ENCODE measurements at places on chromosomes 11 and 22.

DNA sequence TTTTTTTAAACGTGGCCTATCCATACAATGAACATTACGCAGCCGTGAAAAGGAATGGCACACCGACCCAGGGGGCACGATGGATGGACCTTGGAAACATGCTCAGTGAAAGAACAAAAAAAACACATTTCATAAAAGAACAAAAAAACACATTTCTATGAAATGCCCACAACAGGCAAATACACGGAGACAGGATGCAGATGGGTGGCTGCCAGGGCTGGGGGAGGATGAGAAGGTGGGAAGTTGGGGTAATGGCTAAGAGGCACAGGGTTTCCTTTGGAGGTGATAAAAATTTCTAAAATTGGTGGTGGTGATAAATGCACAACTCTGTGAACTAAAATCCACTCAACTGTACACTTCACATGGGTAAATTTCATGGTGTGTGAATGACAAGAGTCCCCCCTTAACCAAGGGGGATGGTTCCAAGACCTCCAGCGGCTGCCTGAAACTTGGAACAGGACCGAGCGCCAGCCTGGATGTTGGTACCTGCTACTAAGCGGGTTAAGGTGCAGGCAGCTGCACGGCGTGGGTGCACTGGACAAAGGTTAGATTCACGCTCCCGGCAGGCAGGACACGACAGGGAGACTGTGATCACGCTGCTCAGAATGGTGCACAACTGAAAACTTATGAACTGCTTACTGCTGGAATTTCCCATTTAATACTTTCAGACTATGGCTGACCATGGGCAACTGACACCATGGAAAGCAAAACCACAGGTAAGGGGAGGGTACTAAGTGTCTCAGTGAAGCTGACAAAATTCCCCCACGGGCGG lies 16.5 kb downstream of the BRD1 start:
- no peak for DNase-seq

DNA sequence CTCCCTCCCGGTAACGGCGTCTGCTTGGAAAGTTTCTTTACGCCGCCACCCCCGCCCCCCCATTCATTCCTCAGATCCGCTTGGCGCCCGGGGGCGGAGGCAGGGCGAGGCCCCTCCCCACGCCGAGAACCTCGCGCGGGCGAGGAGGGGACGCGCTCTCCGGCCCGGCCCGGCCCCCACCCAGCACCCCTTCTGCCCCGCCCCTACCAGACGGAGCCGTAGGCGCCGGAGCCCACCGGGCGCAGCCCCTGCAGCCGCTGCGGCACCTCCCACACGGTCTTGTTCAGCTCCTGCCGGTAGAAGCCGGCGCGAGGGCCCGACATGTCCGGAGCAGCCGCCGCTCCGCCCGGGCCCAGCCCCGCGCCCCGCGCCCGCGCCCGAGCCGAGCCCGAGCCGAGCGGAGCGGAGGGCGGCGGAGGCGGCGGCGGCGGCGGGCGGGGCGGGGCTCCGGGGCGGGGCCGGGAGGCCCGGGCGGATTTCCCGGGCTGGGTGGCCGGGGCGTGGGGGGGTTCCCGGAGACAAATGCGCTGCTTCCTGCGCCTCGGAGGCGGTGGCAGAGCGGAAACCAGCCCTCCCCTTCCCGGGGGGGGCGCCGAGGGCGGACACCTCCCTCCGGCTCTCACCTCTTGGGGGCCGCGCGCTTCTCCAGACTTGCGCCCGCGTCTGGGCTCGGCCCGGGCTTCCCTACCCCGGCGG lies at the start of gene MAPK11:
Gene MAPK11 (minus strand): TSS at position 411 of the 696 bp plus-strand sequence. CDS start 88 bp downstream, at position 323.
- DNase-seq: no peak

DNA sequence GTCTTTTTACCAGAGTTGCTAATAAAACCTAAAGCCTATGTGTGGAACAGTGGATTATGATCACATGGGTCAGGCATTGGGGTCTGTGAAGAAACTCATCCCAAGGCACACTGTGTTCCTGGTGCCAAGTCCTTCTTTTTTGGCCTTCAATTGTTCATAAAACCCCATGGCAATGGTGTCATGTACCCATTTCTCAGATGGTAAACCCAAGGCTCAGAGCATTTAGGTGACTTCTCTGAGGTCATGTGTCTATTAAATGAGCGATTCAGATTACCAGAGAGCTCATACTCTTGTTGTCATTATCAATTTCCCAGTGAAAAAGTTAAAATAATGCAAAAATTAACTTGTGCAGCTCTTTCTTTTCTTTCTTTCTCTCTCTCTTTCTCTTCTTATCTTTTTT lies 272.8 kb upstream of the SYN3 start:
- DNase-seq: no peak

GRCh38 chr11:46718155-46719019 lies 626 bp upstream of the F2 start:
- DNase-seq: no peak

DNA sequence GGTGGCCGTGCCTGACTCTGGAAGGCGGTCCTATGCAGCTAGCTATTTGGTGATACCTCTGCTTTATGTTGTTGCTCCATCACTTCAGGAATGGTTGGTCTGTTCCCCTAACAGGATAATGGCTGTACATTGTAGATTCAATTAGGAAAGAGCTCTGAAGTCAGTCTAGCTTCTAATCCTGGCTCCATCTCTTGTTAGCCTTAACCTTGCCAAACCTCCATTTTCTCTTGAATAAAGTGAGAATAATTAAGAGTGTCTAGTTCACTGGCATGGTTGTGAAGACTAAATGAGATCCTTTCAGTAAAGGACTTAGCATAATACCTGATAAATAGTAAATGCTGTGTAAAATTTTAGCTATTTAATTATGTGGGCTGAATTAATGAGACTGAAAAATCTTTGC lies 262.5 kb upstream of the ARHGAP20 start:
- DNase-seq: no peak

DNA sequence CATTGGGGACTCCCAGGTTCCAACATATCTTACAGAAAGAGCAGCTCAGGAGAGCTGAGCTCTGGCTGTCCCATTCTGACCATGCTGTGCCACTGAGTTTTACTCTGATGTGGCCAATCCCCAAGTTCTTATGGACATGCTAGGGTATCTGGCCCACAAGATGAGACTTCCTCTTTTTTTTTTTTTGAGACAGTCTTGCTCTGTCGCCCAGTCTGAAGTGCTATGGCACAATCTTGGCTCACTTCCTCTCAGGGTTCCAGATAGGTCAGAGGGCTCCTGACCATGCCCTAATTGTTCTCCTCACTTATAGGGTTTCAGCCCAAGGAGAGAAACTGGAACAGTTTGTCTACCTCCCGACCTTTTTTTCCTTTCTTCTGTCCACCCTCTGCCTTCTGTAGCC lies 152.3 kb upstream of the CCDC90B start:
- DNase-seq: no peak

GRCh38 chr22:30490399-30490798 lies 15.1 kb downstream of the SEC14L4 start:
- no peak for DNase-seq

DNA sequence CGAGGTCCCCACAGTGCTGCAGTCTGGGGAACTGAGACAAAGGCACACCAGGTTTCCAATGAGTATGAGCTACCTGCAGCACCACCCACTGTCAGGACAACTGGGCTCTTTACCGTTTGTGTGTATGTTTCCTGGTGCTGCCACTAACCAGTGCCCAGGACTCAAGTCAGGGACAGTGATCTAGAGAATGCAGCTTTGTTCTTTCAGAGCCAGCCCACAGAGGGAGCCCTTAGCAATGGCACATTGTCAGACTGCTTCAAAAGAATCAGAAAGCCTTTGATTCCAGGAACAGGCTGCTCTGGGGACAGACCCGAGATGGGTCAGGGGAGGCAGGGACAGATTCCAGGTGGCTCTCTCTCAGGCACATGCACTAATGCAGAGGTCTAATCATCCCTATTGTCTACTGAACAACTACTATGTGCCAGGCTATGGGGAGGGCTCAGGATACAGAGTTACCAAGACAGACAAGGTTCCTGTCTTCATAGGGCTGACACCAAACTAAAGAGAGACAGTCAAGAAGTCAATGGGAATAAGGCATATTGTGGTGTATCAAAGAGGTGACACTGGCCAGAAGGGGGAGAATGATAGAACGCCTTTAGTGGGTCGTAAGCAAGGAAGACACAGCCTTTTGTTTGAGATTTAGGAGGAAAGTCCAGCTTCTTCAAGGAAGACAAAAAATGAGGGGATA lies 103.7 kb downstream of the VPREB1 start:
- no peak for DNase-seq

- no peak for DNase-seq
These were observed 11.8 kb upstream of the ACY3 start for GRCh38 chr11:67662142-67662834.

- DNase-seq: no peak
These were observed 17.4 kb upstream of the LRRC55 start for GRCh38 chr11:57164317-57164716.

- no peak for DNase-seq
These were observed 1.0 kb downstream of the ST14 start for GRCh38 chr11:130160498-130161155.

- DNase-seq: no peak
These were observed 772 bp downstream of the C22orf15 start for GRCh38 chr22:23763579-23763945.

DNA sequence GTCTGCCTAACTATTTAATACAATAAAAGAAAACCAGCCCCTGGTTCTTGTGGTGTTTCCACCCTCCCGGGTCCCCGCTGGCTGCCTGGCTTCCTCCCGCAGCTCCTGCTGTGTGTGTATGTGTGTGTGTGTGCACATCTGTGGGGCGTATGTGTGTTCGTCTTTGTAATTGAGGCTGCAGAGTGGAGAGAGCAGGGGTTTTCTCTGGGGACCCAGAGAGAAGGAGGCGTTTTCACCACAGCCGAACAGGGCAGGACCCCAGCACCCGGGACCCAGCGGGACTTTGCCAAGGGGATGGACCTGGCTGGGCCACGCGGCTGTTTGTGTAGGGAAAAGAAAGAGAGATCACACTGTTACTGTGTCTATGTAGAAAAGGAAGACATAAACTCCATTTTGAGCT lies 42.7 kb downstream of the IGLL1 start:
- DNase-seq: no peak

GRCh38 chr22:20111045-20111688 lies 4.7 kb upstream of the RANBP1 start:
- no peak for DNase-seq

DNA sequence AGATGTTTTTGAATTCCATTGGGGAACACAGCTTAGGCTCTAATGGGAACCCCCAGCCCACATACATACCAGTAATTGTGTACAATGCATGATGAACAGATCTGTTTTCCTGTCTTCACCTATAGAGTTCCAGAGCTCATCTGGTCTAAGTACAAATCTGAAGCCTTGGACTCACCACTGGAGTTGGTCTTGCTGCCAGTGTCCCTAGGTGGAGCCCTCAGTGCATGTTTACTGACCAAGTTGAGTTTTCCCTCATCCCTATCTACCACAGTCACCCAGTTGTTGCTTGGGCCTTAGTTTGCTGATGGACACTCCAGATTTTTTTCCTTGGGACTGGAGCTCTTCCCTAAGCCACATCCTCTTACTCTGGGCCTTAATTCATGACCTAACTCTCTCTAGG lies 159.2 kb upstream of the DDI1 start:
- DNase-seq: no peak

DNA sequence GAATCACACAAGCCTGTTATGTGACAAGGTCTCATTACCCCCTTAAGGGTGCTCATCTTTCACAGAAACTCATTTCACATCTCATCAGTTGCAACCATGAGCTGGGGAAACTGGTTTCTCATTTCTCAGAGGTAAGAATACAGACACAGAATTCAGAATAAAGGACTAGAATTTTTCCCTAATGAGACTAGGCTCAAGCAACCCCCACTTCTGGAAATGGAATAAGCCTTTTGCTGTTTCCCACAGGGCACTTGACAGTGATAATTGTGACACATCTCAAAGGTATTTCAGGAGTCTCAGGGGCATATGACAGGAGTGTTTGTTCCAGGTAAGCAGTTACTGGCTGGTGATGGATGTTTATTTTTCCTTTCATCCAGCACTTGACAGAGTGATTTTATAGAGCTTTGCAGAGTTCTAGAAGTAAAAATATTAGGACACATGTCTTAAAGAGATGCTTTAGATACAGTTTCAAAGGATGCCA lies 112.9 kb upstream of the DDI1 start:
- DNase-seq: no peak

DNA sequence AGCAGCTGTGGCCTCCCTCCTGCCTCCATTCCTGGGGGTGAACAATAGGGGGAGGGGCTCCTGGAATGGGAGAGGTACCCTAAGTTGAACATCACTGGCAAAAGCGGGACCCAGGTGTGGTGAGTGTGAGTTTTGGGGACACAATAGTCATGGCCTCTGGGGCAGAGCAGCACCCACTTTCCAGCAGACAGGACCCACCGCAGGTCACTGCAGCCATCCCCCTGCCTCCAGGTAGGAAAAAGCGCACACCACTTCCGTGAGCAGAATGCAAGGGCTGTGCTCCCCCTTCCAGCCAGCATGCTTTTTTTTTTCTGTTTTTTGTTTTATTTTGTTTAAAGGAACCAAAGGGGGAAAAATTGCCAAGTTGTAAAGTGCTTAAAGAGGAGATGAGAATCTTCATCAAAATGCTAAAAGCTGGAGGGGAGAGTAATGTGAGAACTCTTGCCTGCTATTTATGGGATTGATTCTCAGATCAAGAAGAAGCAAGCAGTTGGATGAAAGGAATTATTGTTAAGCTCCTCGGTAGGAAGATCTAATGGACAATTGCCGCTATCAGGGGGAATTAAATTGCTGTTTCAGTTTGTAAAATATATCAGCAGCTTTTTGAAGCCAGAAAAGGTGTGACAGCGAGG lies 152.9 kb downstream of the FEZ1 start:
- no peak for DNase-seq

- no peak for DNase-seq
These were observed 3.5 kb downstream of the OR51B5 start for GRCh38 chr11:5339771-5340322.

- DNase-seq: no peak
These were observed 16.9 kb downstream of the USP47 start for GRCh38 chr11:11858676-11859075.

GRCh38 chr11:128814856-128815705 lies 52.0 kb downstream of the KCNJ1 start:
- no peak for DNase-seq

GRCh38 chr11:123570939-123571580 lies 83.4 kb downstream of the SCN3B start:
- no peak for DNase-seq

DNA sequence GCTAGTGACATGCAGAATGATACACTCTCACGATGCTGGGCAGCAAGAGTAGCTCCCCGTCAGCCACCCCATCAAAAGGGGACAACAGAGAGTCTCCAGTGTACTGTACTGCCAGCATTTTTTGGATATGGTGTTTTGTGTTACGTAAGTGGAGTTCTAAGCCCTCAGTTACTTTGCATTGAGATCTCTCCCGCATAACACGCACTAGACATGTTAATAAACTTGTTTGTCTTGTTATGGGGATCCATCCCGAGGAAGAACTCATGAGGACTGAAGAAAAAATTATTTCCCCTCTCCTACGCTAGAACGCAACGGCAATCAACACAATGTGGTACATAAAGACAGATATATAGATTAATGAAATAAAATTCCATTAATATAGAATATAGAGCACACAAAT lies 24.2 kb downstream of the NCAPD3 start:
- no peak for DNase-seq

DNA sequence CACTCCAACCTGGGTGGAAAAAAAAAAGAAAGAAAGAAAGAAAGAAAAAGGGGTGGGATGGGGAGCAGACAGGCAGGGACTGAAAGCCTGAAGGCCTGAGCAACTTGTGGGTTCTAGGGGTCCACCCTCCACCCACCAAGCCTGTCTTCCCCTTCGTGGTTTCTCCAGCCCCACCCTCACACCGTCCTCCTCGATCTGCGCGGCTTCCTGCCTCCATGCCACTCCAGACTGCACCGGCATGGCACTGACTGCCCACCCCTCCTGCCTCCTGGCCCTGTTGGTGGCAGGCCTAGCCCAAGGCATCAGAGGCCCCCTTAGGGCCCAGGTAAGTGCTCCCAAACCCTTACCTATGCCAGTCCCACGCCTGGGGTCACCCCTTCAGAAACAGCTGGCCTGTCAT lies at the start of gene CTSW:
Gene CTSW (plus strand): TSS at position 221 of the 400 bp plus-strand sequence. CDS start 18 bp downstream, at position 239.
- no peak for DNase-seq
